ENCODE measurements at places on chromosomes 3 and 15.

- DNase-seq = no peak
Measured at GRCh38 chr3:127748754-127749327, 73.5 kb downstream of the MGLL start.

- DNase-seq = no peak
Measured at GRCh38 chr15:22231603-22232002, 151.3 kb downstream of the OR4M2 start.

DNA sequence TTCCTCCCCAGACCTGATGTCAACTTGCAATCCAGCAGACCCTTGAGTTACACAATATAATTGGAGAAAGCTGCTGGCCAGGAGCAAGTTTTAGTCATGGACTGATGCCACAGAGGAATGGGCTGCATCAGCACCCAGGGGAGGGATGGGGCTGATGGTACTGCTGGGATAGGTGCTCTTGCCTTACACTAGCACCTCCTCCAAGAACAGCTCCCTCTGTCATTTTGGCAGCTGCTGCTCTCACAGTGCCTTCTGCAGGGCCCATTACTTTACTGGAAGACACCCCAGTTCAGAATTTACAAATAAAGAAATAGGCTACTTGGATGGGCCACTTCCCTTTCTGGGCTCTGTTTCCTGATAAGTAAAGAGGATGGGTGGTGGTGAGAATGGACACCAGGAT, 85.3 kb upstream of the RORA start:
- DNase-seq = no peak

GRCh38 chr3:32498252-32498651, 4.4 kb downstream of the CMTM6 start:
- no peak for DNase-seq

GRCh38 chr3:17823816-17824215, 81.4 kb upstream of the TBC1D5 start:
- no peak for DNase-seq

DNA sequence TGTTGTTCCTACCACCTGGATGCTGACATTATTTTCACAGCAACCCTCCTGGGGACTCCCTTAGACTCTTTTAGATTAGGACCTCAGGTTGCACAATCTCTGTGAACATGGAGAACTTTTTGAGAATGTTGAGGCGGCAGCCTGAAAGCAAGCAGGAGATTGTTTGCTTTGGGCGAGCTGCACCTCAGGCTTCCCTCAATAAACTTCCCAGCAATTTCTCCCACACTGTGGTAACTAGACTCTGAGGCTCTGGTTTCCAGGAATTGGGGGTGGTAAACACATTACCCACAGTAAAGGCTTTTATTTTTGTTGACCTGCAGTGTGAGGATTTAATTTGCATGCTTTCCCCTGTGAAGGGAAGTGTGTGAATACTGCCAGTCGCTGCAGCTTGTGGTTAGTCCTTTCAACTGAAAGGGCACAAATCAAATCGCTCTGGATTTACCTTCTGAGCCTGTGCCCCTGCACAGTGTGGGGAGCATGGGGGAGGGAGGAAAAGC, 35.2 kb upstream of the SIAH2 start:
- no peak for DNase-seq

- no peak for DNase-seq
Measured at GRCh38 chr15:57298204-57298603, 78.1 kb upstream of the CGNL1 start.

DNA sequence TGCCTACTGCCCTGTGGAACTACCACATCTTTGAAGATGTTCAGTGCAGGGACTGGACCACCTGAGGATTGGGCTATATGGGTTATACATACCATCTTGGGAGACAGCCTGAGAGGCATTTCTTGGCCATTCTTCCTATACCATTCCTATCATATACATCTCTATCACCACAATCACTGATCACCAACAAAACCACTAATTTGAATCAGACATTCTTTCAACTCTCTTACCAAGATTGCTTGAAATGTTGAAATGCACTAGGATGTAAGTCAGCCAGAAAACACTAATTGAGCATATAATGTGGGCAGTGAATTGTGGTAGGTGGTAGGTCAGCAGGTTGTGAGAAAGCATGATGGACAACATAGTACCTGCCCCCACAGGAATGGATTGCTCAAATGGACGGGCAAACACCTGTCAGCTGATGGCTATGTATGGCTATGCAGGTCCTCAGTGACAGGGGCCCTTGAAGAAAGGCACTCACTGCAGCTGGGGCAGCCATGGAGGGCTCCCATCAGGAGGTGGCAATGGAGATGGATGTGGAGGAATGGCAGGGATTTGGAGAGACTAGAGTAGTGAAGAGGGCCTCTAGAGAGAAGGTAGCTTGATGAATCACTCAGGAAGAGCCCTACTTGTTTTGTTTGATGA, 49.1 kb downstream of the AMOTL2 start:
- DNase-seq = no peak

- DNase-seq = no peak
Measured at GRCh38 chr3:76582632-76583378, 457.1 kb upstream of the ROBO2 start.

DNA sequence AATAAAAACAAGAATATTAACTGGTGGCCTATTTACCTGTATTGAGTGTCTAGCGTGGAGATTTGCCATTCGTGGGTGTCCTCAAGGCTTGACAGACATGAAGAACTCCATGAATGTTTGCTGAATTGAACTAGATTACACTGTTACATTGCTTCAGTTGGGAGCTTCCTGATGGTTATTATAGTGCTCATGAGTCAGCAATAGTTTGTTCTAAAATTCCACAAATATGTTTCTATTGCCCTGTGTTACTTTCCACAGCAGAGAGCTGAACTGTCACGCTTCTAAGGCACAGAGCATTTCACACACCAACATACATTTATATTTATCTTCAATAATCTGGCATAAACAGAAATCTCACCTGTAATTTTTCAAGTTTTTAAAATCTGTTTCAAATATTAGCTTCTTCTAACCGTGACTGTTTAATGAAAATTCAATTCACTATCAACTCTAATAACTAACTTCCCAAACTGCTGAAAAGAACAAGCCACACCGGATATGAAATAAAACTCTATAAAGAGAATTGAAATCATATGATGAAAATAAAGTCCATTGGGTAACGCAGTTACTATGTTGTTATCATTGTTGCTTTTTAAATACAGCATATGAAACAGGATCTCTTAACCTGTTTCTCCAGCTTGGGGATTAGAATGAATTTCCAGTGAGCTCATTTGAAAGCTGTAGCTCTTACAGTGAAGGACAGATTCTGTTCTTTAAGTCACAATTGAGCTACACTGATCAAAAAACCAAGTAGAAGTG, 61.2 kb upstream of the MCF2L2 start:
- no peak for DNase-seq

DNA sequence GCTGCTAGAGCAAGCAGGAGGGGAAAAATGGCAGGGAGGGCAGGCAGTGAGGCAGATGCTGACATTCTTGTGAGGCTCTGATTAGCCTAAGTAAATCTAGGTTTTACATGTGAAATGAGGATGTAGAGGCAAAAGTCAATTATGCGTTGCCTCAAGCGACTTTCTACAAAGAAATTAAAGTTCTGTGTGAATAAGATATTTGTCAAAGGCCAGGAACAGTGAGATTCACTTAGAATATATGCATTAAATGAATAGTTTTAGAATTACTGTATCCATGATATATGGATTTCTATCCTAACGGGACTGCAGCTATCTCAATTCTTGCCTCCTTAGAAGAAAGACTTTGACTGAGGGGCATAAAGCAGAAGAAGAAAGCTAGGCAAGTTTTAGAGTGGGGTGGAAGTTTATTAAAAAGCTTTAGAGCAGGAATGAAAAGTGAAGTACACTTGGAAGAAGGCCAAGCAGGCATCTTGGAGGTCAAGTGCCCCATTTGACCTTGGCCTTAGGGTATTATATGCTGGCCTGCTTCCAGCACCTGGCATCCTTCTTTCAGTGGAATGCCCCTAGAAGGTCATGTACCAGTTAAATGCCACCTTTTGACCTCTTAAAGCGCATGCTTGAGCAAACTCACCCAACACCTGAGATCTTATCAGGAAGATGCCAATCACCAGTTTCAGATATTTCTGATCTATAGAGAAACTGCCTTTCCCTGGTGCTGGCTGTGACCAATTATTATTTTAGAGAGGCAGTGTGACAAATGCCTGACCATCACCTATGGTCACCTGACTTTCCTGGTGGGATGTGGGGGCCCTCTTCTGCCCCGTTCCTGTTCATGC, 38.2 kb downstream of the OSTN start:
- no peak for DNase-seq

DNA sequence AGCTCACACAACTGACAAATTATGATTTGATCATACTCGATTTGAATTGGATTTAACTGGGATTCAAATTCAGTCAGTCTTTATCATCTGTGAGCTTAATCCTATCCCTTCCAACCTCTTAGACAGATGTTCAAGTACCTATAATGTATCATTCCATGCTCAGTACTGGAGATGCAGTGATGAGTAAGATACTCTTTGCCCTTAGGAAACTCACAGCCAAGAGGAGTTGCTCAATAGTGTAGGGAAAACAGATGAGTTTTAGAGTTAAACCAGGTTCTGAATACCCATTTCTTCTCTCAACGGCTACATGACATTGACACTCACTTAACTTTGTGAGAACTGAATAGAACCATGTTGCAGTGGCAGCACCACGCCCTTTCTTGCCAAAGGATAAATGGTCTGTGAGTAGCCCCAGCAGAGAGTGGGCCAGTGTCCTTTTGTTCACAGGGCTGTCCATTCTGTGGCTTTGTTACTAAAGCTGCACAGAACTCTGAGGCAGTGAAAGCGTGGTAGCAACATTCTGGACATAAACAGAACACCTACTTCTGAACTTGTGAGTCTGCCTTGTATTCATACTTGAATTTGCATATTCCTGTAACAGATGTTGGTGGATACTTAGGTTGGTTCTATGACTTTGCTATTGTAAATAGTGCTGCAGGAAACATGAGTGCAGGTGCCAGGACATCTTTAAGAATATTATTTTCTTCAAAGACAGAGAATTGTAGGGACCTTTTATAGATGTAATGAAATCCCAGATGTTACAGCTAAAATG, 91.6 kb downstream of the RASA2 start:
- no peak for DNase-seq

DNA sequence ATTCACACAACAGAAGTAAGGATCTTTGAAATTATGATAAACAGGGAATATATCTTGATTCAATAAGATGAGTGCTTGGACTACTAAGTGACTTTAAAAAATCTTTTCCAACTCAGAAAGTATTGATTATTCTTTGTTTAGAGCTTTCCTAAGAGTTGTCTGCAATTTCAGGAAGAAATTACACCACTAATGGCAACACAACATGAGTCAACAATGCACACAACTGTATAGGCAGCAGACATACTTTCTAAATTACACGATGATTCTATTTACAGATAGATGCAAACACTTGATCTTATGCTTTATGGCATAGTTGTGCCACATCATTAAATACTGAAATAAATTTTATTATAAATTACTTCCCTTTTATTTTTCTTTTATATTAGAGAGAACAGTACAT, 4.4 kb downstream of the NAA50 start:
- DNase-seq = no peak

- no peak for DNase-seq
Measured at GRCh38 chr3:183564046-183564445, 8.5 kb upstream of the KLHL6 start.

GRCh38 chr15:81373176-81373575, 837 bp downstream of the TMC3 start:
- DNase-seq = no peak

GRCh38 chr15:69609776-69610175, 157.2 kb downstream of the RPLP1 start:
- no peak for DNase-seq

- DNase-seq = no peak
Measured at GRCh38 chr3:59880717-59881116, 830.9 kb upstream of the CFAP20DC start.

DNA sequence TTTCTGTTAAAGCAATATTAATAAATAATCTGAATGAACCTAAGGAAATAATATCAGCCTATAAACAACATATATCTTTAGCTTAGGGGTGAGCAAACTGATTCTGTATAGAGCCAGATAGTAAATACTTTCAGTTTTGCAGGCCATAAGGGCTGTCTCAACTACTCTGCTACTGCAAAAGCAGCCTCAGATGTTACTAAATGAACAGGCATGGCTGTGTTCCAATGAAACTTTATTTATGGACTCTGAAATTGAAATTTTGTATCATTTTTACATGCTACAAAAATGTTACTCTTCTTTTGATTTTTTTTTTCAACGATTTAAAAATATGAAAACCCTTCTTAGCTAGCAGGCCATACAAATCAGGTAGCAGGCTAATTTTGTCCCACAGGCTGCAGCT, 212.8 kb upstream of the PRICKLE2 start:
- DNase-seq = no peak

DNA sequence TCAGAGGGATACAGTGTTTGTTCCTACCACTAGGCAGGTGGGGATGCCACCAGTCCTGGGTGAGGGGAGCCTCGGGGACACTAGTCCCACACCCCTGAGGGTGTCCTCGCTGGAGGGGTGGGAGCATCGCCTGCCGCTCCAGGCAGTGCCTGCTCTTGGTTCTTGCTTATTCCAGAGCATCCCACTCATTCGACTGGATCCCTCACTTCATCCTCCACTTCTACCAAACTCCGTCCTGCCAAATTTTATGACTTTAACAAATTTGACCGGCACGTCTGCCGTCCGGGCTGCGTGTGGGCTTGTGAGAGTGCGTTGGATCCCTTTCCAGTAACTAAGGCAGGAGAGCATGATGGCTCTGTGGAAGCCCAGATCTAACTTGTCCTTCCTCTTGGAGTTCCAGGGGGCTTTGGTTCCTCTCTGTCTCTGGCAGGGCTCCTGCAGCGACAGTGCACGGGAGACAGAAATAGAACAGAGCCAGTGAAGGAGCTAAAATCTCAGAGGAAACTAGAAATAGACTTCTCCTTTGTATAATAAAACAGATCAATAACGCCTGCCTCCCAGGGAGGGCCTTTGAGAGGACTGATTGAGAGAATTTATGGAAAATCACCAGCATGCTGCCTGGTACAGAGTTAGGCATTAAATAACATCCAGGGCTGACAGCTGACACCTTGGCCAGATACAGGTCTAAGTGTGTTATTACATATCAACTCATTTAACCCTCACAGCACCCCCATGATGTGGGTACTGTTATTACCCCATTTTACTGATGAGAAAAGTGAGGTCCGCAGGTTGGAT, 34.5 kb downstream of the MGLL start:
- no peak for DNase-seq

GRCh38 chr3:49563040-49563578, 8.8 kb downstream of the BSN start:
- no peak for DNase-seq

- DNase-seq = no peak
Measured at GRCh38 chr3:108907194-108907593, 46.5 kb downstream of the GUCA1C start.

DNA sequence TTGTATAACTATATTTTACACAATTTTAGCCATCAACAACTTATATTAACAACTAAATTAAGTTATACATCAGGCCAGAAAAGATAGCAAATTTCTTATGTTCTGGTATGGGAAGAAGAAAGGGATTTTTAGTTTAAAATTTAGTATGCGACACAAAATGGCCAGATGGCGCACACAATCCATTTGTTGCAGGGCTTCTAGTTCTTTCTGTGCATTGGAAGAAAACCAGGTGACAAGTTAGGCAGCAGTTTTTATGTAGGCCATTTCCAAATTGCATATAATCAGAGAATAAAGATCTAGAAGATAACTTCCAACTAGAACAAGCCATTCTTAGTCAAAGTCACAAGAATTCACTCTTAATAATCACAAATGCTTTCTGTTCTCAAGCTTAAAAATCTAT, 230.1 kb upstream of the ZNF717 start:
- no peak for DNase-seq
